ENCODE measurements at places on chromosomes 16 and 17.

DNA sequence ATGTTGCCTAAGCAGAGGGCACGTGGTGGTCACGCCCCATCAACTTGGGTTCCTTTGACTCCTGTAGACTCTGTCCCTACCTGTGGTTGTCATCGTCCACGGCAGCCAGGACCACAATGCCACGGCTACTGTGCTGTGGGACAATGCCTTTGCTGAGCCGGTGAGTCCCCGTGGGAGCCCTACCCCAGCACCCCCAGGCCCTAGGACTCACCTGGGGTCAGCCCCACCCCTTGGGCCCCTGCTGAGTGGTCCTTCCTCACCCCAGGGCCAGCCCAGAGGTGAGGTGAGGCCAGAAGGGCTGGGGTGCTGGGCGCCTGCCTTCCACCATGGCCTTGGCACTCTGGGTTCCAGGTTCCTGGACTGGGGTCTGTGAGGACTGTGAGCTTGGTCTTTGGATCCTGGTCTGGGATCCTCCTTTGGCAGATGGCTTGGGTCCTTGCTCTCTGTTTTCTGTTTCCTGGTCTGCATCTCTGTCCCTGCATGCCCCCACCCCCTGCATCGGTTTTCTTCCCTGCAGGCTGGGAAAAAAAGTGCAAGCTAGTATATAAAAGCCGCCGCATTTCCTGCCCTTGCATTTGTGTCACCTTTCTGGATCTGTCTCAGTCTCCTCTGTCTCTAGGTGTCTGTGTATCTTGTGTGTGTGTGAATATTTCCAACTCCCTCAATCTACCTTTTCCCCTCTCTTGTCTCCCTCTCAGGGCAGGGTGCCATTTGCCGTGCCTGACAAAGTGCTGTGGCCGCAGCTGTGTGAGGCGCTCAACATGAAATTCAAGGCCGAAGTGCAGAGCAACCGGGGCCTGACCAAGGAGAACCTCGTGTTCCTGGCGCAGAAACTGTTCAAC is 17.5 kb downstream of the STAT5A start:
- DNase-seq, result no peak

DNA sequence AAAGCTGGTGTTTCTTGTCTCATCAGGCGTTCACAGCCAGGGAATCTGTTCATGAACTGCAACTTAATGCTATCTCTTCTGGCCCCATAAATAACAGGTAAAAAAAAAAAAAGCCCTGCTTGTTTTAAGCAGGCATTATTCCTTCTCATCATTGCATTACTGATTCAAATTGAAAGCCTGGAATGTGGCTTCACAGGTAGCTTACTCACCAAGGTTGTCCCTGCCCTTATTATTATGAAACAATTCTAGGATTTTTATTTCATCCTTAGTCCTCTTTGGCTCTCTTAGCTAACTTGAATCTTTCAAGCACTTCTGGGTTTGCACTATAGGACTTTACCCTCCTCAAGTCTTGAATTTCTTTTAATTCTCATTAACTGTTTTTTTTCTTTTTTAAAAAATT is 113.3 kb downstream of the CNTNAP4 start:
- no peak for DNase-seq

- DNase-seq, result no peak
Observed at GRCh38 chr17:33118391-33119075, 126.9 kb downstream of the SPACA3 start.

DNA sequence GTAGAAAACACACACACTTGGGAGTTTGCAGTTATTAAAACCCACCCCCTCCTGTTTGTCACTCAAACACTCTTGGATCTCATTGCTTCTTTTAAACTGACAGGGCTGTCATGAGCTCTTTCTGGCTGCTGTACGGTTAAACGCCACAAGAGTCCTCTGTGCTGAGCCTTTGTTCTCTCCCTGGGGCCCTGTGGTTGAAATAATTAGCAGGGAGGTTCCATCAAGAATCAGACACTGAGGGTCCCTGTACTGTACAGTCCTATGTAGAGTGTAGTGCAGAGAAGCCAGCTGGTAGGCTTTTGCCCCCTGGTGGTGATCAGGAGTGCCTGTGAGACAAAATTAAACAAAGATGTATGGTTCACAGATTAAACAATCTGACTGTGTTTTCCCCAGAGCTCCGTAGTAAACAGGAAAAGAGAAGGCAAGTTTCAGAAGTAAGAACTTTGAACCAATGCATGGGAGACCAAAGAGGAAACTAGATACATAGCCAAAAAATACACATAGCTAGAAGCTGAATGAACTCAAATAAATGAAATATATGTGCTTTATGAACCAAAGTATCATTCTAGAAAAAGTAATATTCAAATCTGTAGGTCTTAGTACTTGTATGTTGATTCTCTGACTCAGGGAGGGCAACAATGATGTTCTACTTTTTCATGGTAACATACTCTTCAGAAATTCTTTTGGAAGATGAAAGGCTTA is 1.4 kb upstream of the SSH2 start:
- DNase-seq, result peak; percentile 83

DNA sequence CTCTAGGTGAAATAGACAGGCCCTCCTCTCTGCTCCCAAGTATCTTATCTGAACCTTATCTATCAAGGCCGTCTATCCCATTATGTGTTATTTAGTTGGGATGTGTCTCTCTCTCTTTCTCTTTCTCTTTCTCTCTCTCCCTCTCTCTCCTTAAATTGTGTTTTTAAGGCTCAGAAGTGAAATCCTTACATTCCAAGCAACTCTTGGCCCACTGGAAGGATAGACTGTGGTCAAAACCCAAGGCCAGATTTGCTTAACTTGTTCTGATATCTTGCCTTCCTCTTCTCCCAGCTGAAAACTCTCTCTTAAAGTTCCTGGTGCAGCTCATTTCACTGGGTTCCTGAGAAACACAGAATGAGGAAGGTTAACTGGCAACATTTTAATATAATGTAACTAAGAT is 14.7 kb downstream of the CDRT4 start:
- no peak for DNase-seq

- DNase-seq, result no peak
Observed at GRCh38 chr16:85291302-85292148, 179.3 kb upstream of the CIBAR2 start.

- DNase-seq, result no peak
Observed at GRCh38 chr17:67467500-67468455, 90.7 kb downstream of the PITPNC1 start.

GRCh38 chr16:2609827-2610470 is 72.1 kb downstream of the PDPK1 start:
- DNase-seq, result no peak

DNA sequence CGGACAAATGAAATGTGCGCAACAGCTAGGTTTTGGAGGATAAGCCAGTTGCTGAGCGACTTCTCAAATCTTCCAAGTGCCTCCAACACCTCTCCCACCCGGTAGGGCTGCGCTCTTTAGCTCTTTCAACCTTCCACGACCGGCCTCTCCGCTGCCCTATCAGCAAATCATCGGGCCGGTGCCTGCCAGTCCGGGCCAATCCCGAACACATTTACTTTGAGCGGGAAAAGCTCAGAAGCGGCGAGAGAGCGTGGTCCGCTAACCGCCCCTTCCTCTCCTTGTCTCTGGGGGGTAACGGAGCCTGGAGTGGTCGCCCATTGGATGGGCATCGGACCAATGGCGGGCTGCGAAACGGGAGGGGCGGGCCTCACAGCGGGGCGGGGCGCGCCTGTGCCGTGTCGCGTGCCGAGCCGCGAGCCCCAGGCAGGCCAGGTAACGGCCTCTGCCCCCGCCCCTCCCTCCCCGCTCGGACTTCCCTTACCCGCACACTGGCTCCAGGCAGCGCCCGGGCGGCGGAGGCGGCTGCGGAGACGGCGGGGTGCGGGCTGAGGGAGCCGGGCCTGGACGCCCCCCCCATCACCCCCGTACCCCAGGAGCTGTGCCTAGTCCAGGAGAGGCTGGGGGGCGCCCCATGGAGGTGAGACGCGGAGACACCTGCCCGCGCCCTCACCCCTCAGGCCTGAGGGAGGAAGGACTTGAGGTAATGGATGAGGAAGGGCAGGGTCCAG is at the start of gene MEIOC:
TSS of gene MEIOC (plus strand) at position 486 of the 728 bp plus-strand sequence. CDS start at position 632, 146 bp downstream.
- peak; percentile 2 for DNase-seq

DNA sequence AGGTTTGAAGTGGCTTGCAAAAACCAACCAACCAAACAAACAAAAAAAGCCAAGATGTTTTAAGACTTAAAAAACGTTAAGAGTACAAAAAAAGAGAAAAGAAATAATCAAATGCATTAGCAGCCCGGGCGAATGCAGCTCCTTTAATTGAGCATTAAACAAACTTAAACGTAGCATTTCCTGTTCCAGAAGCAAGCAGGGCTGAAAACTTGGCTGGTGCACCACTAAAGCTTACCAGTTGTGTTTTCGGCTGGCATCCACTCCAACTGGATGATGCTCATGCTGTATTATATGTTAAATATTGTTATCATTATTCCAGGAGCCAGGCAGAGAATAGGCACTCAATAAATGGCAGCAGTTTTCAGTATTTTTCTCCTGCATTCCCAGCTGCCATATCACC is 45.1 kb downstream of the IRX6 start:
- no peak for DNase-seq

GRCh38 chr16:21644674-21645073 is 7.7 kb downstream of the IGSF6 start:
- DNase-seq, result no peak

DNA sequence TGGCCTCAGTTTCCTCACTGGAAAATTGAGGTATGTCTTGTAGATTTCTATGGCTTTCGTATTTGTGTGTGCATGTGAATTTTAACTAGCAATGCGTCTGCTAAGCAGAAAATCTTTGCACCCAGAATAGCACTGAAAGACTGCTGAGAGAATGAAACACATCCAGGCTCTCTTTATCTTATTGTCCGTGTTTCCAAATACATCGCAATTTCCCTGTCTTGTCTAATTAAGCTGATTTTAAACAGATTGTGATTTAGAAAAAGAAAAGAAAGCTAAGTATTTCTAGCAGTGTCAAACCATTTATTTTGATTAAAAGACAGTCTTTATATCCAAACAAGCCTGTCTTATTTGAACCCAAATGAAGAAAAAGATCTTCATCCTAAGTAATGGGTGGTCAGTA is 168.6 kb downstream of the PMP22 start:
- DNase-seq, result no peak

DNA sequence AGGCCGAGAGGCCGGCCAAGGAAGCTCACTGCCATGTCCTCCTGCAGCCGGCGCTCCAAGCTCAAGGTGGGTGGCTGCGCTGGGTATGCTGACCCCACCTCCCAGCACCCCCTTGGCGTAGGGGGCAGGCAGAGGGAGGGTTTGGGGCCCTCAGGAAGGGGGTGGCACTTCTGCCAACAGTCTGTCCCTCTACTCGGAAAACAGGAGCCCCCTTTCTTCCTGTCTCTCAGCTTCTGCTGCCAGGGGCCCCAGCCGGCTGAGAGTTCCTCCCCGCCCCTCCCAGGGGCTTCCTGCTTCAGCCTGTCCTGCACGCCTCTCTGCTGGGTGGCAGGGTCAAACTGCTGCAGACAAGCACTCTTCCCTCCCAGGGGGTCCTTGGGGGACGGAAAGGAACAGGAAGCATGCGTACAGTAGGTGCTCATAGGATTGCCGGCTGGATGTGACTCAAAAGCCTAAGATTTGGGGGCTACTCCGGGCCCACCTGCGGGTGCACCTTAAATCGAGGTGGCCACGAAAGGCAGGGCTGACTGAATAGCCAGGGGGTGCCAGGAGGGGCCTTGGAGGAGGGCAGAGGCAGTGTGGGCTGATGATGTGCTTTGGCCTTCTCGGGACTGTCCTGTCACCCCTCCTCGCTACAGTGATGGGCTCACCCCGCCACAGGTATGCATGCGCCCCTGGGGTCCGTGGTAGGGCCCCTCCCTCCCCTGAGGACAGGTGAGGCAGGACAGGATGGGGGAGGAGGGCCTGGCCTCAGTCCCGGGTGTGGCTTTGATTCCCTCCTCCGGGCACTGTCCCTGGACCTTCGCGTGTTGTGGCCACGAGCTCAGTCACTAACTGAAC is 4.0 kb downstream of the CBX2 start:
- DNase-seq, result no peak

GRCh38 chr17:77203436-77203835 is 62.7 kb downstream of the SEC14L1 start:
- DNase-seq, result no peak

GRCh38 chr16:54403580-54403979 is 117.0 kb upstream of the IRX3 start:
- DNase-seq, result no peak

DNA sequence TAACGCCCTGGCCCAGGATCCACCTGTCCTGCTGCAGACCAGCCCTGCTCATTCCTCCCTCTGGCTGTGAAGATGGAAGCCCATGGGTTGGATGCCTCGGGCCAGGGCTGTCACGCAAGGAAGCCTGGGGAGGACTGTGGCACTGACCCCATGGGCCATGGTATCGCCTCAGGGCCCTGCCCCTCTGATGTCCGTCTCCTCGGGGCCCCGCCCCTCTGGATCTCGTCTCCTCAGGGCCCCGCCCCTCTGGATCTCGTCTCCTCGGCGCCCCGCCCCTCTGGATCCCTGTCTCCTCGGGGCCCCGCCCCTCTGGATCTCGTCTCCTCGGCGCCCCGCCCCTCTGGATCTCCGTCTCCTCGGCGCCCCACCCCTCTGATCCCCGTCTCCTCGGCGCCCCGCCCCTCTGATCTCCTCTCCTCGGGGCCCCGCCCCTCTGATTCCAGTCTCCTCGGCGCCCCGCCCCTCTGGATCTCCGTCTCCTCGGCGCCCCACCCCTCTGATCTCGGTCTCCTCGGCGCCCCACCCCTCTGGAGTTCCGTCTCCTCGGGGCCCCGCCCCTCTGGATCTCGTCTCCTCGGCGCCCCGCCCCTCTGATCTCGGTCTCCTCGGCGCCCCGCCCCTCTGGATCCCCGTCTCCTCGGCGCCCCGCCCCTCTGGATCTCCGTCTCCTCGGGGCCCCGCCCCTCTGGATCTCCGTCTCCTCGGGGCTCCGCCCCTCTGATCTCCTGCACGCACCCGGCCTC is 24.0 kb downstream of the METRNL start:
- no peak for DNase-seq
